ENCODE measurements at places on chromosomes 11 and 22.

DNA sequence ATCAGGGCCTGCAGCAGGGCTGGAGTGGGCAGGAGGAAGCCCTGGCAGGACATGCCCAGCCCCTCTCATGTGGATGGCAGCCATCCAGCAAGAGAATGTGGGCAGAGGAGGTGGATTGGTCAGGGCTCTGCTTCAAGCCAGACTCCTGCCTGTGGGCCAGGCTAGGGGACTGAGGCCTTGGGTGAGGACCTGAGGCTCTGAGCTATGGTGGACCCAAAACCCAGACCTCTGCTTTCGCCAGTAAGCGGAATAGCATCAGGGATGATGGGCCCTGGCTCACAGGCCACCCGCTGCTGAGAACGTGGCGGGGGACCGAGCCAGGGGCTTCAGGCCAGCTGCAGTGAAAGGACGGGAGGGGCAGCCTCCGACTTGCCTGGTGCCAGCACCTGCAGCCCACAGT, 57.4 kb downstream of the LINC01488 start:
- no peak for DNase-seq

DNA sequence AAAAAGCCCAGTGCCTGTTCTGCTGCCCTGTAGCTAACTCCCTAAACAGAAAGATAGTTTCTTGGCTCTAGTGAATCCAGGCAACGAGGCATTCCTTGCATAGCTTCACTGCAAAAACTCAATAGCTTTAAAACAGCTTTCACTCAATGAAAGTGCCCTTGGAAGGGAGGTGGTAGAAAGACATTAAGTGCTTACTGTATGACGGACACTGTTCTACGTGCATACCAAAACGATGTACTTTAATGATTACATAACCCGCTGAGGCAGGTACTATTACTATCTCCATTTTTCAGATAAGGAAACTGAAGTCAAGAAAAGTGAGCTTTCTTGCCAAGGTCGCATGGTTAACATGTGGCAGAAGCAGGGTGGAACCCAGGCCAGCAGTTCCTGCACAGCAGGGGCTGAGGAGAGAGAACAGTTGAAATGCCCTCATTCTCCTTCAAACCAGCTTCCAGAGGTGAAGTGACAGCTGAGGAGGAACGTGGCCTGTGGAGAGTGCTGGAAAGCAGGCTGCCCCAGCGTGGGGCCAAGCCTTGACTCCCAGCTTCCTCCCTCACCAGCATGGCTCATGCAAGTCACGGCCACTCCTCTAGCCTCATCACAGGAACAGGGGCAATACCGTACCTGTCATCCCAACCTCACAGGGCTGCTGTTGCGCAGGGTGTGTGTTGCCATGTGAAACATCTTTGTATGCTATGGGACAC, 227.5 kb upstream of the NARS2 start:
- no peak for DNase-seq

DNA sequence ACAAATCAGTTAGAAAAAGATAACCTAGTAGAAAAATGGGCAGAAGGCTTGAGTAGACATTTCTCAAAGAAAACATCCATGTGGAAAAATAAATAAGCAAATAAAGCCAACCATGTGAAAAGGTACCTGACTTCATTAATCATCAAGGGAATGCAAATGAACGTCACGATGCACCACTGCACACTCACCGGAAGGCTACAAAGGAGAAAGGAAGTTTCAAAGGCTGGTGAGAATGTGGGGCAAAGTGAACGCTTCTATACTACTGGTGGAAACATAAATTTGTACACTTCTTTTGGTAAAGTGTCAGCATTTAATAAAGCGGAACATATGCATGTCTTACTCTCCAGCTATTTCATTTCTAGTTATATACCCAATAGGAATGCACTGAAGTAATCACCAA, 166.8 kb downstream of the CSNK2A3 start:
- no peak for DNase-seq

DNA sequence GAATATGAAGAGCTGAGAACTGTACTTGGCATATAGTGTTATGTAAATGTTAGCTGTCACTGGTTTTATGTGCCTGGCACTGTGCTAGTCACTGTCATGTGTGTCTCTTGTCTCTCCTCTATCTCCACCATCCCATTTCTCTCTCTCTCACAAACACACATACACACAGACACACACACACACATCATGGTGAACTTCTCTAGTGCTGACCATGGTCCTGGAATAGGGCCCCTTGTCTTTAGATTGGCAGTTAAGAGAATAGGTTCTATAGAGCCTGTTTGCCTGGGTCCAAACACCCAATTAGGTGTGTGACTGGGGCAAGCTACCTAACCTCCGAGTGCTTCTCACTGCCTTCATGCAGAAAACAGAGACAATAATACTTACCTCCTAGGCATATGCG, 109.7 kb upstream of the NARS2 start:
- DNase-seq = no peak

DNA sequence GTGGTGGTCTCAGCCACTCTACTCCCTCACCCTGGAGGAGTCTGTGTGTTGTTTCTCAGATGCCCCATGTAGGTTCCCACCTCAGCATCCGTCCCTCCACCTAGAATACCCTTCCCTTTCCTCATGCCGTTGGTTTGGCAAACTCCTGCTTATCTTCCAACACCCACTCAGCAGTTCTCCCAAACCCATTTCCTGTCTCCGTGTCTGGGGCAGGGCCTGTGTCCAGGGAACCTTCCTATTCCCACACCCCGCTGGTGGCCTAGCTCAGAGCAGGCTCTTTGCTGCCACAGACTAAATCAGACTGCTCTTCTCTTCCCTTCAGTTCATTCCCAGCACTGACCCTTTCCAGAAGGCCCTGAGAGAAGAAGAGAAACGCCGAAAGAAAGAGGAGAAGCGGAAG, 7.5 kb upstream of the SREBF2 start:
- no peak for DNase-seq

All from CD4-positive, alpha-beta T cell treated with Interleukin-2 at 100 ng/mL for 4 hours (primary cell).